ENCODE measurements at places on chromosomes 13 and 19.

GRCh38 chr19:30807278-30807677 is 435.1 kb downstream of the ZNF536 start:
- no peak for DNase-seq

DNA sequence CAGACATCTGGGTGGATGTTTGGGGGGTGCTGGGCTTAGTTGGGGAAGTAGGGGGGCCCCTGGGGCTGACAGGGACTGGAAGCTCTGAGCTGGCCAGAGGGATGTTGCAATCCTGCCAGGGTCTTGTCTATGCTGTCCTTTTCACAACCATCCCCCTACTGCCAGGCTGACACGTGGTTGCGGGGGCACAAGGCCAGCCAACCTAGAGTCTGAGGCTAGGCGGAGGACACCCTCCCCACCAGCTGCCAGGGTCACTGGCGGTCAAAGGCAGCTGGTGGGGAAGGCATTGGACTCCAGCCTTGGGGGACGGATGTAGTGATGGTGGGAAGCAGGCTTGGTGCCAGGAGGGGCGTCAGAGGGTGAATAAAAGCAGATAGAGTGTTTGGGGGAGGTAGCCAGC is 1.6 kb upstream of the APOC1 start:
- DNase-seq: no peak

GRCh38 chr19:3509566-3509989 is 3.5 kb downstream of the FZR1 start:
- no peak for DNase-seq

DNA sequence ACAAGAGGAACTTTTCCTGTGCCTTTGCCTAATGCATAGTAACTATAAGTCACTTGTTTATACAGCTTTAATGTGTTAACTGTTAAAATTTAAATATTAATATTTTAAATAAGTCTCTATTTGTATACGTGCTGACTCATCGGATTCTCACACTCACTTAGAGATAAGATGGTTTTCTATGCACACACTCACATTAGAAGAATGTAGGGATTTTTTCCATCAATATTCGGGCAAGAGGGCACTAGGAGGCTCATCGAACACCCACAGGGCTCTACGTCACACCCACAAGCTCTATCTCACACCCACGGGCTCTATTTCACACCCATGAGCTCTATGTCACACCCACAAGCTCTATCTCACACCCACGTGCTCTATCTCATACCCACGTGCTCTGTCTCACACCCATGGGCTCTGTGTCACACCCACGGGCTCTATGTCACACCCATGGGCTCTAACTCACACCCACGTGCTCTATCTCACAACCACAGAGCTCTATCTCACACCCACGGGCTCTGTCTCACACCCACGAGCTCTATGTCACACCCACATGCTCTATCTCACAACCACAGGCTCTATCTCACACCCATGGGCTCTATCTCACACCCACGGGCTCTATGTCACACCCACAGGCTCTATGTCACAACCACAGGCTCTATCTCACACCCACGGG is 73.4 kb downstream of the COL4A2 start:
- DNase-seq: no peak

DNA sequence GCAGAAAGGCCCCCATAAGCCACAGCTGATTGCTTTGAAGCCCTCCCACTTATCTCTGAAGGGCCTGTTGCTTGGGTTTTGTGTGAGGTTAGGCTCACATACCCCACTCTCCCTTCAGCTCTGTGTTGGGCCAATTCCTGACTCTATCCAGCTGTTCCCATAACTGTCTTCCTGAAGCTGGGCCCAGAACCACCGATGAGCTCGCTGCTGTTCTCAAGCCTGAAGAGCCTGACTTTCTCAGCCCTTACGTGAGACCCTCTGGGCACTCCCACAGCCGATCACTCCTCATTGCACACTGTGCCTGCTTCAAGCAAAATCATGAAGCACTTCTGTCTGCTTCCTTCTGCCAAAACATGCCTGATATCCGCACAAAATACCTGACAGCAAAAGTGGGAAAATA is 124.1 kb downstream of the CRYL1 start:
- DNase-seq: no peak

DNA sequence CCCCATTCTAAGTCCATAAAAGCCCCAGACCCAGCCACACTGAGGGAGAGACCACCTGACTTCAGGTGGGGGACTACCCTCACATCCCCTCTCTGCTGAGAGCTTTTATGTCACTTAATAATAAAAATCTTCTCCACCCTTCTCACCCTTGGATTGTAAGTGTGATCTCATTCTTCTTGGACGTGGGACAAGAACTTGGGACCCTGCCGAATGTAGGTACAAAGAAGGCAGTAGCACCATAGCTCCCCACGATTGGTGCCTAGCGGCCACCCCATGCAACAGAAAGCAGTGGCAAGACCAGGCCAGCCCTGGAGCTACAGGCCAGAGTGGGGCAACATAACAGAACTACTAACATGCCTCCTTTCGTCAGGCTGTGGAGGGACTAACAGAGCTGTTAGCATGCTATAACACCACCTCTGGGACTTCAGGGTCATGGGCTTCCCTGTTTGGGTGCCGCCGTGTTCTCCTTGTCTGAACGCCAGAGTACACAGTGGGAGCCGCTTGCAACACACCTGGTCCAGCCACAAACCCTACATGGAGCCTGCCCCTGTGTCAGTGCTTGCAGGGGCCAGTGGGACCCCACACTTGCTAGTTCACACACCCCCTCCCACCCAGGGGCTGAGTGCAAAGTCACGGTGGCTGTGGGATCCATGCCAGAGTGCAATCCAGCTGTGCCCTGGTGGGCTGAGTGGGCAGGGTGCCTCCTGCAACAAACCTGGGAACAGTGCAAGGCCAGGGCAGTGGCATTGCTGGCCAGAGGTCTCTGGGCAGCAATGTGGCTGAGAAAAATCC is 5.2 kb upstream of the FBXO17 start:
- no peak for DNase-seq

GRCh38 chr19:43430142-43430710 is 15.5 kb downstream of the TEX101 start:
- DNase-seq: peak; percentile 58

GRCh38 chr19:13033819-13034611 is 38.7 kb downstream of the NFIX start:
- no peak for DNase-seq

- DNase-seq: no peak
Observed at GRCh38 chr19:8698433-8699063, at the start of gene ACTL9. TSS of gene ACTL9 (minus strand) at chr19:8698795. CDS start at chr19:8698701, 94 bp downstream.

DNA sequence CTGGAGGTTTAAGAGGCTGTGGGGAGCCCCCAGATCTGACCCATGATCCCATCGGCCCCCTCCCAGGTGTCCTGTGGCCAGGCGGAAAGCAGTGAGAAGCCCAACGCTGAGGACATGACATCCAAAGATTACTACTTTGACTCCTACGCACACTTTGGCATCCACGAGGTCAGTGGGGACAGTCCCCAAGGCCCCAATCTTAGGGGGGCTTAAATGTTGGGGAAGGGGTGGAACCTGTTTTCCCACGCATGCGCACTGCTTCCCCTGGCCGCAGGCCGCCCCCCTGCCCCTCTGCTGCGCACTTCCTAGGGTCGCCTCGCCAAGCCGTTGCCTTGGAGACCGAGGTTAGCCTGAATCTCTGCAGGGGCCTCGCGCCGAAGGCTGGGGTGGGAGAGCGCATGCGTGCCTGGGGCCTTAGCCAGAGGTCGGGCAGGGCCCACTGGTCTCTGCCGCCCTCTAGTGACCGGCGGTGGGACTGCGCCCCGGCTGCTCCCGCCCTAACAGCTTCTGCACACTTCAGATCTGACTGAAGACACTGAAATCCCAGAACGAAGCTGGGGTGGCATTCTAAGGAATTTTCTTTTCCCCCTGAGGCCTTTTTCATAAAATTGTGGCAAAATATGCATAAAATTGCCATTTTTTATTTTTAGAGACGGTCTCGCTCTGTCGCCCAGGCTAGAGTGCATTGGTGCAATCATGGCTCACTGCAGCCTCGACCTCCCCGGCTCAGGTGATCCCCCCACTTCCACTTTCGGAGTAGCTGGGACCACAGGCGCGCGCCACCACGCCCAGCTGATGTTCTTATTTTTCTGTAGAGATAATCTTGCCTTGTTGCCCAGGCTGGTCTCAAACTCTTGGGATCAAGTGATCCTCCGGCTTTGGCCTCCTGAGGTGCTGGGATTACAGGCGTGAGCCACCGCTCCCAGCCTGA is 3.6 kb downstream of the PRMT1 start:
- peak; percentile 89 for DNase-seq

GRCh38 chr19:39017026-39017425 is 15.3 kb downstream of the FBXO27 start:
- DNase-seq: no peak

DNA sequence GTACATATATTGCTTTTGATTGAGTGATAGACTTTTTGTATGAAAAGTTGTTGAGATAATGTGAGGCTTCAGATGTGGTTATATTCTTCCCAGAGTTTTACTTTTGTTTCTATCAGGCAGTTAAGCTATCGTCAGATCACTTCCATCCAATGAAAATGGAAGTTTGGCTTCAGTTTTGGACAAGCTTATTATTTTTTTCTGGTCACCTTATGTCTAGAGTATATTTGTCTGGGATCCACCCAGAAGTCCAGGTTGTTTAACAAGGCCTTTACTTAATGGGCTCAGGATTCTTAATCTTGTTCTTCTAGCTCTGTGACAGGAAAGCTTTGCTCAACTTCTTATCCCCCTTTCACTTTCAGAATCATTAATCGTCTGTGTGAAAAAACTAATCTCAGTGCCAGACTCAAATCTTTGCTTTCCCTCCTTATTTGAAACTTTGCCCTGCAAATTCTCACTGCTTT is 150.9 kb downstream of the PDS5B start:
- DNase-seq: peak; percentile 47

GRCh38 chr19:40596608-40597328 is 4.4 kb upstream of the LTBP4 start:
- no peak for DNase-seq

GRCh38 chr19:16366433-16367260 is 42.0 kb downstream of the KLF2 start:
- DNase-seq: peak; percentile 78

DNA sequence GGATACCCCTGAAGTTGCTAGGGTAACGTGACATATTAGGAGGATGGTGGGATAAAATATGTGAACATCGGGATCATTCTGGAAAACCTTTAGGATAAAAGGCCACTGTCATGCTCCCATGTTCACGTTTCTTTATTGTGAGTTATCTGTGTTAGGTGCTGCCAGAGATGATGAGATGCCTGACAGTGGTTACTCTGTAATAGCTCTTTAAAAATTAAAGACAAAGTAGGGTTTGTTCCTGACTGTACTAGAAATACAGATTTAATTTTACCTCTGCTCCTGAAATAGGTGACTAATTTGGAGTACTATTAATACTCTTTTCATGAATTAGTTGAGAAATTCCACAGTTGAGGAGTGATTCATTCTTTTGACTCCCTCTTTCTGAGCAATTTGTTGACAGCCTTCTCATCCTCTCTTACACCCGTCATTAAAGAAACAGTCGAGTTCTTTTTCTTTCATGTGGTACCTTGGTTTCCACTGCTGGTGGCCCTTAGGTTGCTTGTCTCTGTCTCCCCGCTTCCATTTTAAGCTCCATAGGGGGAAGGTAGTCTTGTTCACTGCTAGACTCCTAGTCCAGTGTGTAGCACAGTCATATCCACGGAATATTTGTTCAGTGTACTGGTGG is 28.4 kb downstream of the SAE1 start:
- DNase-seq: peak; percentile 73

GRCh38 chr13:34145061-34145460 is 327.1 kb downstream of the RFC3 start:
- DNase-seq: no peak

- peak; percentile 78 for DNase-seq
Observed at GRCh38 chr19:925526-926322, at the start of gene ARID3A. TSS of gene ARID3A (plus strand) at chr19:926035. CDS start at chr19:929529, 3,494 bp downstream.

DNA sequence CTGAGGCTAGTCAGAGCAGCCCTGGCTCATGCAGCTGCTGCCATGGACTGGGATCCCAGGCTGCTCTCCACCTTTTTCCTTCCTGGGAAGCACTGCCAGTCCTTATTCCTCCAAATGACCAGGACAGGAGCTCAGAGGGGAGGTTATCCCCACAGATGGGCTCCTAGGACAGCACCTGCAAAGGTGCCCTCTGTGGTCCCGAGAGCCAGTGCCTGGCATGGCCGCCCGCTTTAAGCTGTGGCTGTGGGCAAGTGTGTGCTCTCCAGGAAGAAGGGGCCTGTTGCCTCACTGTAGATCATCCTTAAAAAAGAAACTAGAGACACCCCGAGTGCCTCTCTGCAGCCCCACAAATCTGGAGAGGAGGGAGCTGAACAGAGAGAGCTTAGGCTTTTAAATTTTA is 83.6 kb downstream of the C1QTNF9 start:
- no peak for DNase-seq

DNA sequence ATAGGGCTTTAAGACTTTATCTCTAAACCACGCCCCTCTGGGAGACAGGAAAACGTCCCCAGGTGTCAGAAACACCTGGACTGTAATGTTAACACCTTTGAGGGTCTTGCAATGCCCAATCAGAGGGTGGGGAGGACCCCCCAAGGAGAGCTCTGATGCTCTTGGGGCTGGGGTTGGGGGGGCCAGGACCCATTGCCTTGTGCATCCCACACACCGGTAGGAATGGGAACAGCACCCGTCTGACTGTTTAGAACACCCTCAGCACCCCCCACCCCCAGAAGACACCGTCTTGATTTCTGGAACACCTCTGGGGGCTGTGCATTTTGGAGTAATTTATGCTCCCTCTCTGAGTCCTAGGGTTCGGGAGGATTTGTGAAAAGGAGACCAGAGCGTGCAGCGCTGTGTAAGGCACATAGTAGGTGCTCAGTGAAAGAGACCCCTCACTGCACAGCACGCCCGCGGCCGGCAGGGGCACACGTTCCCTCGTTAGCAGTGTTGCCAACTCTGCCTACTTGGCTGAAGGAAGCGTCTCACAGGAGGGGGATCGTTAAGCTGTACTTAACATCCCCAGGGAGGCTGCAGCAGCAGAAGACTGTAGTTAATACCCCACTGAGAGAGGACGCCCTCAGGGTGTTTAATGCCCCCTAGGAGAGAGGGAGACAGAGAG is 2.8 kb upstream of the ERFL start:
- DNase-seq: no peak

GRCh38 chr19:47020132-47020805 is 632 bp downstream of the NPAS1 start:
- DNase-seq: no peak

- no peak for DNase-seq
Observed at GRCh38 chr13:107580741-107581412, 634.5 kb downstream of the LIG4 start.

- no peak for DNase-seq
Observed at GRCh38 chr13:95608640-95609323, 35.7 kb downstream of the DZIP1 start.

- no peak for DNase-seq
Observed at GRCh38 chr13:75873494-75873893, 237.4 kb downstream of the LMO7 start.

GRCh38 chr13:108087810-108088209 is 127.5 kb downstream of the LIG4 start:
- DNase-seq: no peak
